Lung (tissue), 17 donors: ENCODE measurements at places on chromosomes 1 and 21. TPM values are rescaled to one million over a fixed set of nuclear protein-coding genes. Genes with fewer than 3 reads are reported as not detected.

GRCh38 chr1:218584418-218585155 is 239.5 kb downstream of the TGFB2 start:
- no peak overlapping the region for H3K27ac ChIP-seq
- no peaks in the 10 kb centered on the region for H3K4me1 ChIP-seq
- H3K4me3 ChIP-seq = no peak overlapping the region
- H3K36me3 ChIP-seq = no peaks in the 10 kb centered on the region

PLEKHG5 gene
- total RNA-seq = 11.2 TPM

- H3K4me1 ChIP-seq = peaks cover 30% of the 10 kb centered on the region
- H3K27me3 ChIP-seq = no peaks in the 10 kb centered on the region
- DNase-seq = peak; percentile 68
- H3K36me3 ChIP-seq = no peaks in the 10 kb centered on the region
These were observed 15.7 kb downstream of the TNFRSF1B start for GRCh38 chr1:12182410-12182984.

GRCh38 chr1:56202186-56202585 is 377.2 kb downstream of the PLPP3 start:
- no peak overlapping the region for H3K4me3 ChIP-seq
- no peak for DNase-seq
- H3K27me3 ChIP-seq = no peaks in the 10 kb centered on the region
- no peak overlapping the region for H3K27ac ChIP-seq
- H3K4me1 ChIP-seq = no peaks in the 10 kb centered on the region

OR2T4 gene
- total RNA-seq = not detected

S100B gene
- total RNA-seq = 5.6 TPM

GRCh38 chr1:160078512-160079195 is 2.7 kb upstream of the KCNJ9 start:
- peaks cover 43% of the 10 kb centered on the region for H3K27me3 ChIP-seq
- no peak overlapping the region for H3K4me3 ChIP-seq

DNA sequence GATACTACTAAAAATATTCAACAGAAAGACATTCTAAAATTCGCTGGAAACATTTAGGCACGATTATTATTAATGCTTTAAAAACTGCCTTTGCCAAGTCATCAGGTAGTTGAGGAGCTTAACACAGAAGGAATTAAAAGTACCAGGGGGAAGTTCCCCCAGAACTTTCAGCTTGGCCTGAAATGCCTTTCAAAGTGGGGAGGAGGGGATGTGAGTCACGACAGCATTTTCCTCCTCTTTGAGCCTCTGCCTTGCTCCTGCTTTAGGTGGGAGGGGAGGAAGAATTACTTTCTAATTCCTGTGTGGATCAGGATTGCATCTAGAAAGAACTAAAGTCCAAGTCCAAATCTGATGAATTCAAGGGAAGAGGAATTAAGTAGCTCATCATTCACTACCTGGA is 183.7 kb downstream of the CLIC6 start:
- H3K4me3 ChIP-seq = no peak overlapping the region
- DNase-seq = no peak
- no peaks in the 10 kb centered on the region for H3K27me3 ChIP-seq
- no peaks in the 10 kb centered on the region for H3K36me3 ChIP-seq
- H3K27ac ChIP-seq = no peak overlapping the region

DNA sequence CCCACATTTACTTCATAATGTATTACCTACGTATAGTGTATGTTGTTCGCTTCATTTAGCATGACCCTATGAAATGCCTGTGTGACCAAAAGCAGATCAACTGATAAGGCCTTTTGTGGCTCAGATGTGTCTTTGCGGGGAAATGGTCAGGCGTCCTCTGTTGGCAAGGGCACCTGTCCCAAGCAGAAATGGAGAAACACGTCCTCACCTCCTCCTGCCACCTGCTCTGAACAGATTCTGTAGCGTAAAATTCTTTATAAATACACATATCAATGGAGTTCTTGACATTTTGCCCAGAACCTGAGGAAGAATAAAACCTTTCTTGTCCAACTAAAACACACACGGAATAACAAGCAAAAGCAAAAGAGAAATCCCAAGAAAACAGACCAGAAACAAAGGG is 417.9 kb downstream of the KIF26B start:
- H3K27me3 ChIP-seq = no peaks in the 10 kb centered on the region
- DNase-seq = no peak
- H3K27ac ChIP-seq = no peak overlapping the region
- no peak overlapping the region for H3K4me3 ChIP-seq

LCA5L gene
- 6.5 TPM for total RNA-seq

DNA sequence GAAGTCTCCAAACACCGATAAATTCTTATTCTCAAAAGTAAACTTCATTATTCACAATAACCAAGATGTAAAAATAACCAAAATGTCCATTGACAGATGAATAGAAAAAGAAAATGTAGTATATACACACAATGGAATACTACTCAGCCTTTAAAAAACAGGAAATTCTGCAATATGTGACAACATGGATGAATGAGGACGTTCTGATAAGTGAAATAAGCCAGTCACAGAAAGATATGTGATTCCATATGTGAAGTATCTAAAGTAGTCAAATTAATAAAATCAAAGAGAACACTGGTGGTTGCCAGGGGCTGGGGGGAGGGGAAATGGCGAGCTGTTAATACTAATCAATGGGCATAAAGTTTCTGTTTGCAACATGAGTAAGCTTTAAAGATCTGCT is 36.0 kb downstream of the LRRC8C start:
- peaks cover 33% of the 10 kb centered on the region for H3K4me1 ChIP-seq
- H3K27me3 ChIP-seq = no peaks in the 10 kb centered on the region
- H3K36me3 ChIP-seq = no peaks in the 10 kb centered on the region
- no peak overlapping the region for H3K27ac ChIP-seq
- no peak for DNase-seq
- H3K4me3 ChIP-seq = no peak overlapping the region

- H3K27ac ChIP-seq = no peak overlapping the region
- H3K4me1 ChIP-seq = no peaks in the 10 kb centered on the region
- H3K36me3 ChIP-seq = no peaks in the 10 kb centered on the region
- no peak overlapping the region for H3K4me3 ChIP-seq
- H3K27me3 ChIP-seq = no peaks in the 10 kb centered on the region
These were observed 31.7 kb downstream of the PGM1 start for GRCh38 chr1:63624911-63625310.

- H3K27ac ChIP-seq = no peak overlapping the region
- H3K4me3 ChIP-seq = no peak overlapping the region
These were observed 607 bp upstream of the LGR6 start for GRCh38 chr1:202192770-202193613.

DNA sequence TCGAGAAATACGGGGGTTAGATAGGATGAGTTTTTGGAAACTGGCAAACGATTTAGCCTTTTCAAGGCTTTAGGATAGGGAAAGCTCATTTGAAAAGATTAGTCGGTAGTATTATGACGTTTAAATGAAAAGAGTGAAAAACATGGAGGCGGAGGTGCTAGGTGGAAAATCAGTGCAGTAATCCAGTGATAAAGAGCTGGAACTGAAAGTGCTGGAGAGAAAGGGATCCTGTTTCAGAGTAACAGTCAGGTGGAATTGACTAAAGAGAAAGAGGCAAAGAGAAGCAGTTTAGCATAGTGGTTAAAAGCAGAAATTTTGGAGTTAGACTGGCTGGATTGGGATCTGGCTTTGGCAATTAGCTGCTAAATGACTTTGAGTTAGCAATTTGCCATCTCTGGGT is 945 bp downstream of the WDR3 start:
- no peaks in the 10 kb centered on the region for H3K27me3 ChIP-seq
- peak overlapping the region; percentile 13 for H3K4me3 ChIP-seq
- no peak overlapping the region for H3K27ac ChIP-seq
- H3K4me1 ChIP-seq = peaks cover 11% of the 10 kb centered on the region
- DNase-seq = no peak

DNA sequence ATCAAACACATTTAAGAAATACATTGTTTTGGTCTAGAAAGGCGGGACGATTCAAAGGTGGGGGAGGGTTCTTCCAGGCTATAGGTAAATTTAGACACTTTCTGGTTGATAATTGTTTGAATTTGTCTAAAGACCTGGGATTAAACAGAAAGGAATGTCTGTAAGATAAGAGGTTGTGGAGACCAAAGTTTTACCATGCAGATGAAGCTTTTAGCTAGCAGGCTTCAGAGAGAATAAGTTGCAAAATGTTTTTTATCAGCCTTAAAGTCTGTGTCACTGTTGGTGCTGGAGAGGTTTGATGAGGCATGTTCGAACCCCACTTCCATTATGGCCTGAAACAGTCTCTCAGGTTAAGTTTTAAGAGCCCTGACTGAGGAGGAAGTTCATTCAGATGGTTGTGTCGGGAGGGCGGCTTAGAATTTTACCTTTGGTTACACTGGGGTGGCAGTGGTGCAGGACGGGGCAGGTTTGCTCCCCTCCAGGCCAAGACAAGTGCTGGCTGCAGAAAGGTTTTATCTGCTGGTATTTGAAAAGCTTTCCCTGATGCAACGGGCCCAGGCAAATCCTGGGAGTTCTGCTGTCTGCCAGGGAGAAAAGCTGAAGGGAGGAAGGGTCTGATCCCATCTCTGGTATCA is 16.0 kb upstream of the SLC2A5 start:
- no peaks in the 10 kb centered on the region for H3K27me3 ChIP-seq
- H3K27ac ChIP-seq = no peak overlapping the region
- no peaks in the 10 kb centered on the region for H3K36me3 ChIP-seq
- no peak for DNase-seq
- H3K4me3 ChIP-seq = no peak overlapping the region
- H3K4me1 ChIP-seq = peaks cover 72% of the 10 kb centered on the region

- no peaks in the 10 kb centered on the region for H3K27me3 ChIP-seq
- no peak overlapping the region for H3K4me3 ChIP-seq
- no peak overlapping the region for H3K27ac ChIP-seq
- no peaks in the 10 kb centered on the region for H3K36me3 ChIP-seq
- DNase-seq = no peak
- no peaks in the 10 kb centered on the region for H3K4me1 ChIP-seq
These were observed 1.8 kb upstream of the KCNJ15 start for GRCh38 chr21:38254970-38255369.

DNA sequence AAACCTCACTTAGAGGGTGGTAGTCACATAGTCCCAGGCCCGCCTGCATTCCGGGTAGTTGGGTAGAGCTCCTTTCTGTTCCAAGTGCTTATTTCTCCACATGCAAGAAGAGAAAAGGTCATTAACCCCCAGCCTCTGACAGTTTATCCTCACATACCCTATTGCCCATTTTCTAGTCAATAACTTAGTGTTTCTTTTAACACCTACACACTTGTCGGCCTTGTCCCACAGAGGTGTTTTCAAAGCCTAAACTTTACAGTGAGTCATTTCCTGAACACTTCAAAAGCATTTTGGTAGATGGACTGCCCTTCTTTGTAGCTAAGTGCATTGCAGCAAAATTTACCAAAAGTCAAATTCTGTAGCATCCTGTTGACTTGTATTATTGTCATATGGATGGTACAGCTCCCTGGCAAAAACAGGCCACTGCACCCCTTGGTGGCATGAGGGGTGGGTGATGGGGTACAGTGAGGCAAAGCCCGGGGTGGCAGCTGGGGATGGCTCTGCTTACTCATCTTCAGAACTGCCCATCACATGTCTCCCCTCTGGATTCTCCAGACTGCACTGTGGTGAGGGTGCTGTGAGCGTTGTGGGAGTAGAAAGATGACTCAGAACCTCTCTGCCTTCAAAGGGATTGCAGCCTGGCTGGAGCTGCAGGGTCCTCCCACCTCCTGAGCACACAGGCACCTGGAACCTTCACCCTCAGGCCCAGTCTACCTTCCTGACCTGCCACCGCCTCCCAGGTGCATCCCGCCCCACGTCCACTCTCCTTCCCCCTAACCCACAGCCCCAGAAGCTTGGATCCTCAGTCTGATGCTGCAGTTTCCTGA is 45.8 kb upstream of the DMRTB1 start:
- no peaks in the 10 kb centered on the region for H3K36me3 ChIP-seq
- H3K4me3 ChIP-seq = no peak overlapping the region
- no peak overlapping the region for H3K27ac ChIP-seq
- H3K4me1 ChIP-seq = peaks cover 6% of the 10 kb centered on the region
- peaks cover 4% of the 10 kb centered on the region for H3K27me3 ChIP-seq

DNA sequence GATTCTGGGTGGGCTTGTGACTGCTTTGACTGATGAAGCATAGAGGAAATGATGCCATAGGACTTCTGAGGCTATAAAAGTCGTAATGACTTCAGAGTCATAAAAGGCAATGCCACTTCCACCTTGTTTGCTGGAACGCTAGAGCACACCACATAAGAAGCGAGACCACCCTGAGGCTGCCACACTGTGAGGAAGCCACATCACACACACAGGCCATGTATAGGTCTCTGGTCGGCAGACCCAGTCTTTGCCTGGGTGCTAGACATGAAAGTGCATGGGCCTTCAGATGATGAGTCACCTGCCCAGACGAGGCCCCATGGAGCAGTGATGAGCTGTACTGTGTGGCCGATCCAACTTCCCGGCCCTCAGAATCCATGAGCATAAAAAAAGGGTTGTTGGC is 14.2 kb upstream of the KANK4 start:
- no peak overlapping the region for H3K27ac ChIP-seq
- no peaks in the 10 kb centered on the region for H3K27me3 ChIP-seq
- peaks cover 1% of the 10 kb centered on the region for H3K4me1 ChIP-seq
- H3K36me3 ChIP-seq = no peaks in the 10 kb centered on the region
- no peak for DNase-seq
- H3K4me3 ChIP-seq = no peak overlapping the region

GRCh38 chr1:227397354-227397978 is 79.2 kb upstream of the CDC42BPA start:
- H3K27me3 ChIP-seq = no peaks in the 10 kb centered on the region
- H3K4me1 ChIP-seq = no peaks in the 10 kb centered on the region
- no peak overlapping the region for H3K27ac ChIP-seq
- no peaks in the 10 kb centered on the region for H3K36me3 ChIP-seq
- no peak for DNase-seq

OR2T29 gene
- not detected for total RNA-seq
